Muscle of leg (tissue), 16 donors: ENCODE measurements at places on chromosomes 4 and X. TPM values are rescaled to one million over a fixed set of nuclear protein-coding genes. Genes with fewer than 3 reads are reported as not detected.
A peak's percentile ranks its signal among the peaks of the same experiment; 100 is the strongest.

- DNase-seq: no peak
Observed at GRCh38 chrX:37753384-37753783, 26.5 kb upstream of the CYBB start.

DNA sequence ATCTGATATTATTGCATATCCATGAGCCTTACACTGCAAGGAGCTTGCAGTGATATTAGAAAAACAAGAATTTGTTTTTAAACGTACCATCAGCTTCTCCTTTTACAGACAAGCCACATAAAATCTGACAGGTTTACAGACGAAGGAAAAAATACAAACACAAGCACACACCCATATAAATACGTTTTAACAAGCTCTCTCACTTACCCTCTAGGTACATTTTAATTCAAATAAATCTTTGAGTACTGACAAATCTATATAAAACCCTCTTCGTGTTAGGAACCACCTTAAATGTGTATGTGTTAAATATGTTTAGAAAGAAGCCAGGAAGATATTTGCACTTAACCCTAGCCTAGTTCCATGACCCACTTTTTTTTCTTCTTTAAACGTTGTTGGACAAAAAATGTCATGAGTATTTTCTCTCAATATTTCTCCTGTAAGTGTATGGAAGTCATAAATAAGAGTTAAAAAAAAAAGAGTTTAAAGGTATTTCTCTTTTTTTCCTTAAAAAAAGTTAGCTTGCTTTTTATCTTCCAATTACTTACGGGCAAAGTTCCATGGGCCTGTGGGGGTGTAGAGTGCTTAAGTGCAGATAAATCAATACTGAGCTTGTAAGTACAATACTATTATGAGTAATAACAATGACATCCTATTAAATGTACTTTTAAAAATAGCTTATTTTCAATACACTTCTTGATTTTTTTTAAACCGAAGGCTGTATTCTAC is 1.5 kb downstream of the ARAP2 start:
- no peak for DNase-seq

GRCh38 chr4:4501679-4502078 is 40.2 kb downstream of the STX18 start:
- no peak for DNase-seq

DNA sequence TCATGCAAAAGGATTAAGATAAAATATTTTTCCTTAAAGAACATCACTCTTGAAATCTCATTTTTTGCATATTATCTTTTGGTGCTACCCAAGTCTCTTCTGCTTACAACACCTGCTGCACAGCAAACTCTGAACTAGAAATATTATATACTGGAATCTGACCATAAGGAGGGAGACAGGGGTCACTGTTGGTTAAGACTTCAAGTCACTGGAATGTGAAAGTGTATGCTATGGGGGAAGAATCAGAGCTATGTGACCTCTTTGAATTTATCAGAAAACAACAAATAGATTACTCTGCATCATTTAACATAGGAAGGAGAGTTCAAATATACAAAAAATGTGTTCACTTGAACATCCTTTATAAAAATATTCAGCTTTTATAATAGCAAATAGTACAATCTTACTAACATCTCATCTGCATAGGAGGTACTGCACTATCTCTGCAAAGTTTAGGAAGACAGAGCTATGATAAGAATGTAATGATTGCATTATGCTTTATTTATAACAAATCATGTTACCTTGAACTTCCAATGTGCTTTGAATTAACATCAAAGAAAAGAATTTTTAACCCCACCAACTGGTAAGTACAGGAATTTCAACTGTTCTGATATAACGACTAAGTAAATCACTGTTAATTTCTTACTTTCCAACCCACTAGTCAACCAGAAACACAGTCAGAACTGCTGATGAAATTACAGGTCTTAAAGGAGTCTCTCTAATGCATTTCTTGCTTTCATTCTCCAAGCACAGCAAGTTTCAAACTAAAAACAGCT is 69.8 kb downstream of the ZNF827 start:
- DNase-seq: no peak

DNA sequence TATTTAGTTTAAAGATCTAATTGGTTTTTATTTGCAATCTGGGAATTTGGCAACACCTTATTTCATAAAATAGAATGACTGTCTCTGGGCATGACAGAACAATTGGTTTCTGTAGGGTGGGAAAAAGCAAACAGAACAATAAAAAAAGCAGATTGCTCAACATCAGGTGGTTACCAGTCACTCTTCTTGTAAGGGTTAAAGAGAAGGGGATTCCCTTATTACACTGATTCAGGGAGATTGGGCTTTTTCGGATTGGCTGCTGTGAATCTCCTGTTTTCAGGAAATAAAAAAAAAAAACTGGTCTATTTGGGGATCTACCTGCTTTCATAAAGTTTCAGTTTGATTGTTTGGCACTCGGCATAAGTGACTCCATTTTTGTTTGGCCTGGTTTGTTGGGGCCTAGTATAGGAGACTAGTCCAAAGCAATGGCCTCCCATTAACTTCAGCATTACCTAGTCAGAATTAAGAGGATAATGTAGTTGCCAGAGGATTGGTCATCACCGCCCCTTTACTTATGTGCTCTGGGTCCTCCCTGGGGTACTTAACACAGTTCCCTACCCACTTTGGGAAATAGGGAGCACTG is 380.5 kb downstream of the IDS start:
- no peak for DNase-seq

GSX2 gene
- total RNA-seq: 0.04 TPM

- peak; percentile 60 for DNase-seq
Observed at GRCh38 chr4:162015090-162015489, 148.7 kb downstream of the FSTL5 start.

- no peak for DNase-seq
Observed at GRCh38 chrX:44261286-44261685, 82.2 kb downstream of the EFHC2 start.

- no peak for DNase-seq
Observed at GRCh38 chrX:45907786-45908185, 637.4 kb downstream of the ZNF674 start.

- DNase-seq: no peak
Observed at GRCh38 chr4:23163647-23164436, 471.1 kb downstream of the GBA3 start.

TTC29 gene
- 0.09 TPM for total RNA-seq

GRCh38 chr4:94595880-94596483 is 144.2 kb downstream of the PDLIM5 start:
- DNase-seq: peak; percentile 79

TAB3 gene
- 8.1 TPM for total RNA-seq

DNA sequence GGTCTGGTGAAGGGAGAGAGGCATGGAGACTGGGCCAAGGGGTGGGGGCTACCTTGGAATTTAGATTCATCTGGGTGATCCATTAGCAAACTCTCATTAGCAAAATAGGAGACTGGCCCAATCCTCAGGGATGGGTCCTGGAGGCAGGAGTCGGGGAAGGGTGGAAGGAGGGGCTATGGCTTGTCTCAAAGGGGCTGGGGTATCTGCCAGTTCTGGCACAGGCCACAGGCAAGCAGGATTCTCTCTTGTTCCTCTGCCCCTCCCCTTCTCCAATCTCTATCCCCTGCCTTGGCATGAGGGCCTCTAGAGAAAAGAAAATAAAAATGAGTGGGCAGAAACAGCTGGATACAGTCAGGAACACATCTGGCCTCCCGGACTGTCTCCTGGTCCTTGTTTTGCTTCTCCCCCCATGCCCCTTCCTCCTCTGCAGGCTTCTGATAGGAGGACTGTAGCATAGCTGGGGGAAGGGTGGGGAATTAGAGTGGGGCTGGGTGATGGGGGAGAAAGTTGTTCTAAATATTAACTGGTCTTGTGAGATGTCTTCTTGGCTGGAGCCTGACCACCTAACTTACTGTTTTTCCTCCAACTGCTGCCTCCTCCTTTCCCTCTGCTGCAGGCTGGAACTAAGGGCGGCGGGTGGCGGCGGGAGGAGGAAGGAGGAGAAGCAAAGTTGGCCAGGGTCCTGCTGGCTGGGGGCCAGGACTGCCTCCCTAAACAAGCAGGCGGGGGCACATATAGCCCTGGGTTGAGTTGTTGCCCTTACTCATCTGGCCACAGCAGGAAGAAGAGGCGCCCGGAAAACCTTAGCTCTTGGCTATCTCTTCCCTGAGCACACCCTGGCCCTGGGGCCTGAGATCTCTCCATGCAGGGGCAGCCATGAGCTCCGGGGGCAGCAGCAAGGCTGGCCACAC is 53.3 kb upstream of the LAS1L start:
- peak; percentile 78 for DNase-seq

- no peak for DNase-seq
Observed at GRCh38 chrX:19168609-19169008, 46.3 kb upstream of the ADGRG2 start.

- no peak for DNase-seq
Observed at GRCh38 chr4:26213317-26213716, 107.5 kb upstream of the RBPJ start.

- peak; percentile 5 for DNase-seq
Observed at GRCh38 chr4:90025248-90025647, 101.9 kb upstream of the CCSER1 start.

CSAG3 gene
- total RNA-seq: not detected

DNA sequence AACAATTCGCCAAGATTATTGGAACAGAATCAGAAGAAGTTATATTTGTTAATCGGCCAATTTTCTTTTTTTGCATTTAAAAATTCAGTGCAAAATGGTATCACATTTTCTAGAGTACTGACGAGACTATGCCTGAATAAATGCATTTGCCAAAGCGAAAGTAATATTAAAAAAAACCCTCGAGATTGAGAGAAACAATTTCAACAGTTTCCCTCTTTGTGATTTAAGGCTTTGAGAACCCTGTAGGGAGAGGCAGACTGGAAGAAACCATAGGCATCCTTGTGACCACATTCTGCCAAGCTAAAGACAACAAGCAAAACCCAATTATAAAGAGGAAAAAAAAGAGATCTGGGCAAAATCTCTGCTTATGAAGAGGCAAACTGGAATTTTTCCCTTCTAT is 218.1 kb upstream of the GK2 start:
- peak; percentile 45 for DNase-seq

PPP1R3F gene
- 5.5 TPM for total RNA-seq

- DNase-seq: no peak
Observed at GRCh38 chr4:80259012-80259411, 7.5 kb upstream of the FGF5 start.
